ENCODE measurements at places on chromosomes 3 and 15. TPM values are rescaled to one million over a fixed set of nuclear protein-coding genes. Genes with fewer than 3 reads are reported as not detected.

The PIF1 gene
- 1.8 TPM for total RNA-seq

The WWTR1 gene
- total RNA-seq = 142 TPM

The A4GNT gene
- total RNA-seq = not detected

The SERPINI1 gene
- total RNA-seq = 0.65 TPM

The XCR1 gene
- total RNA-seq = not detected

The PGBD4 gene
- total RNA-seq = 1.4 TPM

The GPR176 gene
- total RNA-seq = 14.4 TPM

The RARRES1 gene
- total RNA-seq = 2.4 TPM

The SKOR1 gene
- total RNA-seq = under 0.01 TPM

The ZNF619 gene
- total RNA-seq = 5.8 TPM

The HYAL1 gene
- total RNA-seq = 5.8 TPM

The PPP1R14D gene
- total RNA-seq = not detected

The TMCO5A gene
- total RNA-seq = not detected

Measured in lung microvascular endothelial cell (primary cell).